ELF-1 (cell line): ENCODE measurements at places on chromosomes 13 and 19.
A peak's percentile ranks its signal among the peaks of the same experiment; 100 is the strongest.

DNA sequence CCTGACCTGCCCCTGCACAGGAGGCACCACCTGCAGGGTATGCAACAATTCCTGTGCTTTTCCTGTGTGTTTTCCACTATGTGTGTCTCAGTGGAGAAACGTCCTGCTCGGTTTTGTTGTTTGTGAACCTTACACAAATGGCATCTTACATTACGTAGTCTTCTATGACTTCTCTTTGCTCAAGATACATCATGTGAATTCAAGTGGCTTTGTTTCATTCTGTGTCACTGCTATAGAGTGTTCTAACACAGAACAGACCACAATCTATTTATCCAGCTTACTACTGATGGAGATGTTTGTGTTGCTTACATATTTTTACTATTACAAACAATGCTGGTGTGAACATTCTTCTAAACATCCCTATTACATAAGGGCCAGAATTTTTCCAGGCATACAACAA lies 97.7 kb downstream of the ANKRD10 start:
- DNase-seq = no peak

- no peak for DNase-seq
Measured at GRCh38 chr19:2969104-2969504, 8.3 kb upstream of the TLE6 start.

DNA sequence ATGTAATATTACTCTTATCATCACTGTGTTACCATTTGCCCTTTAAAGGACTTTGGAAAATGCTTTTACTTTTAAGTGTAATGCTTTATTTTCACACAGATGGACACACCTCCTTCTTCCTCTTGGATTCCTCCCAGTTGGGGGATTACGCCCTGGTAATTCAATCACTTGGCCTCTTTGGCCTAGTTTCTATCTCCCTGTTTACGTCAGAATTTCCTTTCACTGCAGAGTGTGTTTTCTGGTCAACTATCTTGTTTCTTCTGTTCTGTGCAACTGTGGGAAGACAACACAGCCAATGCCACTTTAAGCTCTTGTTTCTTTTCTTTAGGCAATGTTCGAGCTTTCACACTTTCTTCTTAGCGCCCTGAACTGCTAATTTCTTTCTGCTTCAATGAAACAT lies 257.3 kb upstream of the MAB21L1 start:
- DNase-seq = no peak

- no peak for DNase-seq
Measured at GRCh38 chr19:5814852-5815246, 10.0 kb downstream of the NRTN start.

- DNase-seq = no peak
Measured at GRCh38 chr19:33435706-33436359, 62.3 kb downstream of the CEBPG start.

- peak; percentile 56 for DNase-seq
Measured at GRCh38 chr13:110405597-110406450, 98.7 kb downstream of the COL4A2 start.

GRCh38 chr13:111904701-111905608 lies 162.0 kb upstream of the SOX1 start:
- peak; percentile 22 for DNase-seq

GRCh38 chr13:91351980-91352379 lies 4.5 kb downstream of the MIR17HG start:
- DNase-seq = no peak

- DNase-seq = peak; percentile 69
Measured at GRCh38 chr19:963486-963951, 20.6 kb upstream of the WDR18 start.
